CD4-positive, alpha-beta memory T cell (primary cell): ENCODE measurements at places on chromosomes 11 and 22. TPM values are rescaled to one million over a fixed set of nuclear protein-coding genes. Genes with fewer than 3 reads are reported as not detected.
A peak's percentile ranks its signal among the peaks of the same experiment; 100 is the strongest.

Gene C11orf71
- 15.6 TPM for total RNA-seq

Gene CECR2
- total RNA-seq: not detected

Gene KRTAP5-1
- not detected for total RNA-seq

DNA sequence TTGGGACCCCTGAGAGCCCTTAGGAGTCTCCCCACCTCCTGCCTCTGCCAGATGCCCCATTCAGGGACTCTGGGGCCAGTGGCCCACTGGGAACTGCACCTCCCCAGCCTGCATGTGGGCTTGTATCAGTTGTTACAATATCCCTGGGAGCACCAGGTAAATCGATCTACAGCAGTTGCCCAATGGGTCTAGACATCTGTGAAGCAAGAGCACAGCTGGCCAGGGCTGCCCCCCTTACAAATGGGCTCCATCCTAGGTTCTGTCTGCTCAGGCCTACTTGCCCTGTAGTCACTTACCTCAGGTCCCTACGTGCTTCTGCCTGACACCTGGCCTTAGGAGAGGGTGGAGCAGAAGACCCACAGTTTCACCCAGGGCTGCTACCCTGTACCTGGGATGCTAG lies 62.7 kb downstream of the HIRA start:
- no peak overlapping the region for H3K27ac ChIP-seq
- H3K27me3 ChIP-seq: no peaks in the 10 kb centered on the region
- no peak overlapping the region for H3K4me3 ChIP-seq
- no peak for DNase-seq
- H3K36me3 ChIP-seq: peaks cover 29% of the 10 kb centered on the region

DNA sequence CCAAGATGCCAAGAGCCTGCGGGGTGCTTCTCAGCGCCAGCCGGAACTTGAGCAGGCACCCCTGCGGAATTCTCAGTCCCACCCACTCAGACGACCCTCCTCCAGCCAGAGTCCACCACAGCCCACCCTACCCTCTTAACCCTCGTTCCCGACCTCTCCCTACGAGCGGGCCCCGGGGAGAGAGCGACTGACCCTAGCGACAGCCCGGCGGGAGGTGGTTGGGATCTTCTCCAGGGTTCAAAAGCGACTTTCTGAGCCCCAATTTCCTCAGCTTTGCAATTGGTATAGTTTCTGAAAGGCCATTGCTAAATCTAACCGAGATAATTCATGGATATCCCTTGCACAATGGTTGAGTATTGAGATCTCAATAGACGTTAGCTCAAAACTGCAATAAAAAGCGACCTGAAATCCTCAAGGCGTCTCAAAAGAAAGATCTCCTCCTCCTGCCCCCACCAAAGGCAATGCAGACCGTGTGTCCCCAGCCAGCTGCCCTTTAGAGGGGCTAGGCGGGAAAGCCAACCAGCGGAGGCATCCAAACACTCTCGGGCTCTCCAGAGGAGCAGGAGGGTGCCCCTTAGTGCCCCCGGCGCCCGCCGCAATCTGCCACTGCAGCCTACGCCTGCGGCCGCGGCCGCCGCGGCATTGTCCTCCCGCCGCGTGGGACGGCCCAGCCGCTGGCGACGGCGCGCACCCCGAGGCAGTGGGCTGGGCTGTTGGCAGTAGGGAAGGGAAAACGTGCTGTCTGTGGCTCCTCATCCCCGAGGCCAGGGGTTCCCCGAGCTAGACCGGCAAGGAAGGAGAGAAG lies 1.5 kb upstream of the SLC6A5 start:
- H3K27ac ChIP-seq: no peak overlapping the region
- no peaks in the 10 kb centered on the region for H3K36me3 ChIP-seq
- no peak overlapping the region for H3K4me3 ChIP-seq
- peaks cover 54% of the 10 kb centered on the region for H3K27me3 ChIP-seq

- H3K36me3 ChIP-seq: peaks cover 11% of the 10 kb centered on the region
- no peaks in the 10 kb centered on the region for H3K27me3 ChIP-seq
- DNase-seq: no peak
- H3K4me3 ChIP-seq: no peak overlapping the region
- H3K27ac ChIP-seq: no peak overlapping the region
Observed at GRCh38 chr11:12245549-12246016, 131.8 kb upstream of the PARVA start.

- no peaks in the 10 kb centered on the region for H3K4me1 ChIP-seq
- no peak for DNase-seq
- no peak overlapping the region for H3K27ac ChIP-seq
- H3K27me3 ChIP-seq: no peaks in the 10 kb centered on the region
- H3K4me3 ChIP-seq: no peak overlapping the region
Observed at GRCh38 chr11:88651556-88651955, 314.0 kb upstream of the CTSC start.

GRCh38 chr11:10017050-10017449 lies 277.0 kb downstream of the SBF2 start:
- H3K4me3 ChIP-seq: no peak overlapping the region
- H3K4me1 ChIP-seq: peaks cover 8% of the 10 kb centered on the region
- DNase-seq: no peak
- no peaks in the 10 kb centered on the region for H3K27me3 ChIP-seq

GRCh38 chr22:39723899-39724351 lies 153.4 kb downstream of the CACNA1I start:
- no peaks in the 10 kb centered on the region for H3K36me3 ChIP-seq
- no peak overlapping the region for H3K27ac ChIP-seq
- no peak overlapping the region for H3K4me3 ChIP-seq
- H3K27me3 ChIP-seq: no peaks in the 10 kb centered on the region

DNA sequence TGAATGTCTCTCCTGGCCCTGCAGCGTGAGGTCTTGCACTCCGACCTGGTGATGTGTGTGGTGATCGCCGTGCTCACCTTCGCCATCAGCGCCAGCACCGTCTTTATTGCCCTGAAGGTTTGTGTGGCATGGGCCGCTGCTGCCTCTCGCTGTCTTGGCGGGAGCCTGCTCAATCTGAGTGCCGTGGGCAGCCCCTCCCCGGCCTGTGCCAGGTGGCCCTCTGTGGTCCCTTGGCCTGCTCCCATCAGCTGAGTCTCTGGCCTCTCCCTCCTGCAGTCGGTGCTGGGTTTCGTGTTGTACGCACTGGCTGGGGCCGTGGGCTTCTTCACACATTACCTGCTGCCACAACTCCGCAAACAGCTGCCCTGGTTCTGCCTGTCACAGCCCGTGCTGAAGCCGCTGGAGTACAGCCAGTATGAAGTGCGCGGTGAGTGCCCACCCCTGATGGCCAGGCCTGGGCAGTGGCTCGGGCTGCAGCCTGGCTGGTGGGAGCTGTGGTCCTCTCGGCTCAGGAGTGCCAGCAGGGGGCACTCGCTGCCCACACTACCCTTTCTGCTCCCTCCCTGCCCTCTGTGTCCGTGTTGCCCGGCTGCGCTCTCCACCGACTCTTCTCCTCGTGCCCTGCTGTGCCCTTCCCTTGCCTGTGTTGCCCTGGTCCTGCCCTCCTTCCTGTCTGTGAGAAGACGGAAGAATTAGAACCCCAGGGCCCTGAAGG lies 10.2 kb downstream of the PCNX3 start:
- no peak overlapping the region for H3K4me3 ChIP-seq
- peaks cover 73% of the 10 kb centered on the region for H3K36me3 ChIP-seq
- H3K27ac ChIP-seq: no peak overlapping the region
- H3K4me1 ChIP-seq: no peaks in the 10 kb centered on the region
- DNase-seq: peak; percentile 61

DNA sequence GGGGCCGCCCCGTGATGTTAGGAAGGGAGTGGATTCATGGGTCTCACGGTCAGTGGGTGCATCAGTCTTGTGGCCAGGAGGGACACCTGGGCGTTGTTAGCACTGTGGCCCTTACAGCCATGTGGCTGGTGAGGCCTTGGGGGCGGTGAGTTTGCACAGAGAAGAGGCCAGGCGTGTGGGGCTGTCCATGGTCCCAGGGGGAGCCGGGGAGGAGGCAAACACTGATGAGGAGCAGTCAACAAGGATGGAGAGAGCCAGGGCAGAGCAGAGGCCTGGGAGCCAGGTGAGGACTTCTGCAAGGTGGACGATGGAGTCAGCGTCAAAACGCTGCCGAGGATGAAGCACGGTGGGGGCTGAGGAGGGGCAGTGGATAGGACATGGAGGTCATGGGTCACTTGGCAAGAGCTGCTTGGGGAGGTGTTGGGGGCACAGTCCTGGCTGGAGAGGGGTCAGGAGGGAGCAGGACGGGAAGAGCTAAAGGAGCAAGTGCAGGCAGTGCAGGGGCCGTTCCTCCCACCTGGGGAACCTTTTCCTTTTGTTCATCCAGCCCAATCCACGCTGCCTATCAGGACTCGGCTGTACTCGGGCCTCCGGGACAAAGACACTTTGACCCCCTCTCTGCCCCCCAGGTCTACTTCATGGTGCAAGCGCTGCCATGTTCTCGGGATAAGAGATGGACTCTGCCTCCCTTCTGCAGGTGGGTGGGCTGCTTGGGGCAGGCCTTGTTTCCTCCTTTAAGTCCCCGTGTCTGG lies 801.1 kb downstream of the TBC1D22A start:
- H3K4me1 ChIP-seq: no peaks in the 10 kb centered on the region
- H3K4me3 ChIP-seq: no peak overlapping the region

- no peaks in the 10 kb centered on the region for H3K36me3 ChIP-seq
- peaks cover 23% of the 10 kb centered on the region for H3K4me1 ChIP-seq
- H3K4me3 ChIP-seq: peak overlapping the region; percentile 87
- DNase-seq: peak; percentile 44
Observed at GRCh38 chr22:17639247-17639741, 737 bp downstream of the BCL2L13 start.

GRCh38 chr11:78742430-78742829 lies 167.8 kb upstream of the NARS2 start:
- H3K4me1 ChIP-seq: no peaks in the 10 kb centered on the region
- no peaks in the 10 kb centered on the region for H3K27me3 ChIP-seq
- no peak for DNase-seq
- no peaks in the 10 kb centered on the region for H3K36me3 ChIP-seq
- H3K27ac ChIP-seq: no peak overlapping the region

GRCh38 chr11:3115321-3115720 lies 49.8 kb downstream of the OSBPL5 start:
- no peaks in the 10 kb centered on the region for H3K4me1 ChIP-seq
- DNase-seq: no peak
- H3K4me3 ChIP-seq: no peak overlapping the region
- H3K36me3 ChIP-seq: no peaks in the 10 kb centered on the region
- H3K27ac ChIP-seq: no peak overlapping the region
